HFFc6 (cell line): ENCODE measurements at places on chromosomes 12 and 14.

DNA sequence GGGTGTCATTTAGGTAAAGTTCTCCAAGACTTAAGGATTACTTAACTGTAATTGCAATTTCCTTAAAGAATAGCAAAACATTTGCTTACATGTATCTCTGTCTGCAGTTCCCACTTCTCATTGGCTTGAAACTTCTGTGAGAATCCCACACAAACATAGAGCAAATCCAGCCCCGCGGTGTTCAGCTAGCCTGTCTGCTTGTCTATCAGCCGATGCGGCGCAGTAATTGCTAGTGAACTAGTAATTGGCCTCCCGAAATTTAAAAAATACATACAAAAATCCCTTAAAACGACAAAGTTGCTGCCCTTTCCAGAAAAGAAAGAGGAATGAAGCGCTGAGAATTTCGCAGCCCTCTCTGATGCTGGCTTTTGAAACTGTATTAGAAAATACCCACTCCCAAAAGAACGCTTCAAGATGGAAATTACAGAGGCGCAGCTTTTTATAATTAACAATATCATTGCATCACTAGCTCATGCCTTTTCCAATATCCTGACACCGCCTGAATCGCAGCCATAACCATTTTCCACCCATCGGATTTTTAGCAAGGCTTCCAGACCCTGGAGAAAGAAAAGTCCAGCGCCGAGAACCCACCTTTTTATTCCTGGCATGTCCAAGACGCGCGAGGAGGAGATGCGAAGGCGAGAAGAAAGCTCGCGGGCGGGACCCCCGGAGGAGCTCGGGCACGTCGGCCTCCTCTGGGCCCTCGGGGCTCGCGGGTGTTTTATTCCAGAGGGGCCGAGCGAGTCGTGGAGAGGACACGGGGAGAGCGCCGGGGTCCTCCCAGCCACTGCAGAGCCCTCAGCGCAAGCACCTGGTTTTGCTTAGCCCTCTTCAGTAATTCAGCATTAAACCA lies 646 bp downstream of the FBLN5 start:
- peaks cover 42% of the 10 kb centered on the region for H3K4me1 ChIP-seq
- peak; percentile 47 for DNase-seq
- peak overlapping the region; percentile 82 for H3K27ac ChIP-seq
- no peaks in the 10 kb centered on the region; the same call in 1 of the 2 replicates for H3K27me3 ChIP-seq

- H3K4me1 ChIP-seq = peaks cover 20% of the 10 kb centered on the region
- H3K27me3 ChIP-seq = peaks cover 2% of the 10 kb centered on the region
- no peaks in the 10 kb centered on the region for H3K36me3 ChIP-seq
- no peak overlapping the region for H3K27ac ChIP-seq
These were observed 4.5 kb upstream of the MIA2 start for GRCh38 chr14:39229222-39229543.

DNA sequence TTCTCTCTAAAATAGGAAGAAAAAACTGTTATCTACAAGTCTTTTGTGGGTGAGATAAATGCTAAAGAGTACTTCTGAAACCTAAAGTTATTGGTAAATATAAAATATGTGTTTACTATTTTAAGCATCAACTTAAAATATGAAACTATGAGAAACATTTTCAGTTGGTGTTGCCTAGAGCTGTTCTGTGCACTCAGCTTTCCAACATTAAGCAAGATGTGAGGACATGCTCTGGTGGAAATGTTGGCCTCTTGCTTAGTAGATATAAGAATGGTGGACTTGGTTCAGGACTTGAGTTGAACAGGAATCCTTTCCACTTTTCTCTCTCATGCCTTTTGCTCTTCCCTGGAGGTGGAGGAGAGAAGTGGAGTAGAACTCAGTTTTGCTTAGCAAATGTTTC lies 164.1 kb upstream of the PELI2 start:
- H3K4me1 ChIP-seq = no peaks in the 10 kb centered on the region
- H3K4me3 ChIP-seq = no peak overlapping the region
- H3K27ac ChIP-seq = no peak overlapping the region
- DNase-seq = no peak
- no peaks in the 10 kb centered on the region for H3K36me3 ChIP-seq

GRCh38 chr12:102479099-102479885 lies 1.1 kb downstream of the IGF1 start:
- no peaks in the 10 kb centered on the region for H3K36me3 ChIP-seq
- no peak overlapping the region for H3K27ac ChIP-seq
- peaks cover 20% of the 10 kb centered on the region for H3K4me1 ChIP-seq
- no peak overlapping the region for H3K4me3 ChIP-seq
- no peaks in the 10 kb centered on the region for H3K27me3 ChIP-seq

DNA sequence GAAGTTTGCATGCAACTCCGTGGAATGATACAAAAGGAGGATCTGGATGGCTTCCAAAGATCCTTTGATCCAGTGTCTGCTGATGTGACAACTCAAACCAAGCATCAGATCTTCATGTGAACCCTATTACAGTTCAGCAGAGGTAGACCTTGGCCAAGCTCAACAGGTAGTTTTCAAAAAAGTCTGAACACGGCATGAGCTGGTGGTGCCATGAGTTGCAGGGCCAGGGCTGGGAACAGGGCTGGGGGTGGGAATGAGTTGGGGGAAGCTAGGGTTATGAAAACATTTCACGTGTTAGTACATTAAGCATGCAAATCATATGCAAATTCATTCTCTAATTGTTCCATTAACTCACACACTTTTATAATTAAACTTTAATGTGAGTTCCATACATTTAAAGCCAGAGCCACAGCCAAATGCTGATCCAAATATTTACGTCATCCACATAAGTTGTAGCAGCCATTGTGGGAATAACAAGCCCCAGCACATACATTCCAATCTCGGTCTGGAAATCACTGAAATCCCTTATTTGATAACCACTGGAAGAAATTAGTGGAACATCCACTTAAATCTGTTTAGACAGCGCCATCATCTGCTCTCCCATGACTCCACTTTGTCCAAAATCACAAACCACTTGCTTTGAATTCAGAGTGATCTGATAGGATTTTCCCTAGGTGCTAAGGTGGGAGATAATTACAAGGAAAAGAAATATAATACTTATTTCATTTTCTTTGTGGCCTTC lies 158.5 kb downstream of the APAF1 start:
- H3K4me3 ChIP-seq = no peak overlapping the region
- peaks cover 10% of the 10 kb centered on the region for H3K27me3 ChIP-seq
- no peak for DNase-seq
- no peaks in the 10 kb centered on the region for H3K36me3 ChIP-seq
- no peak overlapping the region for H3K27ac ChIP-seq

DNA sequence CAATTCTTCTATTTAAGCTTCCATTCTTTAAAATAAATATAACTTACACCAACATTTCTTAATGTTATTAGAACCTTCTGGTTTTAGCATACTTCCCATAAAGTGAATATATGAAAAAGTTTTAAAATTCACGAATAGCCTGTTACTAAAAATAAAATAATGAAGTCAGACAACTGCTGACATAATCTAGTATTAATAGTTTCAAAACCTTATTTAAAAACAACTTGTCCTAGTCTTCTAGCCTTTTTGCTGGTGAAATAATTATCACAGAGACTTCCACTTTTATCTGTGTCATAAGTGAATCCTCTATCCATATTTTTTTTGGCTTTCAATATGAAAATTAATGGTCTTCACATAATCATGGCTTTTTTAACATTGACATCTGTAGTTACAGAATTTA lies 93.8 kb upstream of the MON2 start:
- no peak overlapping the region for H3K4me3 ChIP-seq
- peaks cover 16% of the 10 kb centered on the region; the same call in 1 of the 2 replicates for H3K4me1 ChIP-seq
- no peaks in the 10 kb centered on the region for H3K27me3 ChIP-seq
- DNase-seq = no peak
- H3K36me3 ChIP-seq = peaks cover 14% of the 10 kb centered on the region
- H3K27ac ChIP-seq = no peak overlapping the region

DNA sequence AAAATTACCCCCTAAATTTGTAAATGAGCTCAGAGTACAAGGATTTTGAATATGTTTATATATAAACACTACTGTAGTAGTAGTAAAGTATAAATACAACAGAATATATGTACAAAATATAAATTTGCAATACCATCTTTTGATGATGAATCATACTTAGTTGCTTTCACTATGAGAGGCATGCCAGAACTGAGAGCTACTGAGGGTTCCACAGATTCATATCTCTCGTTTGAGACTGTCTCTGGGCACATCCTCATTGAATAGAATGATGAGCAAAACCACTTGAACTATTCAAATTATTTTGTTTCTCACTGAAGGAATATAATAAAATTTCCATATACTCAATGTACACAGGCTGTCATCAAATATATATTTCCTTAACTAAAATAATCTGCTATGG lies 417.6 kb downstream of the NAV3 start:
- H3K27ac ChIP-seq = no peak overlapping the region
- no peak overlapping the region for H3K4me3 ChIP-seq
- no peaks in the 10 kb centered on the region for H3K36me3 ChIP-seq
- DNase-seq = no peak

DNA sequence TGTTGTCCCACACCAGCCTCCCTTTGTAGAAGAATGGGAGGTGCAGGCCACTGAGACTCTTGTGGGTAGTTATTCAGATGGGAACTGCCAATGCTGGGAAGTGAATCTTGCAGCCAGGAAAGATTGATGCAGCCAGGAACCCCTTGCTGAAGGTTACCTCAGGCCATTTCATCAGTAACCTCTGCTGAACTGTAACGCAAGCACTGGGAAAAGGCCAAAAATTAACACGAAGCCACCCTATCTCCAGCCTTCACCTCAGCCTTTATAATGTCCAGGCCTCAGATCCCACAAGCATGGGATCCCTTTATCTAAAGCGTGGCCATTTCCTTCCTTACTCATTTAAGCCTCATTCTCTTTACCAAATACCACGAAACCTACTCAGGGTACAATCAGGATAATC lies 211.1 kb downstream of the SPTSSA start:
- H3K4me1 ChIP-seq = no peaks in the 10 kb centered on the region
- H3K4me3 ChIP-seq = no peak overlapping the region
- H3K36me3 ChIP-seq = no peaks in the 10 kb centered on the region
- DNase-seq = no peak

DNA sequence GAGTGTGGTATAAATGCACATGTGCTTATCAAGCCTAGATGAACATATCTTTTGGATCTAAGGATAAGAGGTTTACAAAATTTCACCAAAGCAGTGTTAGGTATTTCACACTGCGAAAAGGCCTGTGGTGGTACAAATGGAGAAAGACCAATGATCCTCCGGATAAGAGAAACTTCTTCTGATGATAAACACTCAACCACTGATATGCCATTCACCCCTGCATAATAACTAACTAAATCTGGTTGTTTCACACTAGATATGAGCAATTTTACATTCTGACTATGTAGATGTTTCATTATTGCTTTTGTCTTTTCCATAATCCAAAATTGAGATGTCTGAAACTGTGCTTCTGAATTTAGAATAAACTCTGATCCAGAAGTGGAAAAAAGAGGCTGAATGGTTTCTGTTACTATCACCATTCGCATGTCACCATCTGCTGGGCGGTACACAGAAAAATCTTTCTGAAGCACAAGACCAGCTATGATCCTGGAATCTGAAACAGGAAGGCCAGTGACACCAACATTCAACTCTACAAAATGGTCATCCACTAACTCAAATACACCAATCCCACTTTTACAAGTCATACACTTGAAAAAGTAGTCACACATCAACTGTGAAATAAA lies 1.3 kb downstream of the BBS10 start:
- no peaks in the 10 kb centered on the region for H3K36me3 ChIP-seq
- H3K27ac ChIP-seq = peak overlapping the region; percentile 92
- H3K4me3 ChIP-seq = peak overlapping the region; percentile 95
- peak; percentile 75 for DNase-seq
- peaks cover 57% of the 10 kb centered on the region for H3K4me1 ChIP-seq
- peaks cover 3% of the 10 kb centered on the region; the same call in 1 of the 2 replicates for H3K27me3 ChIP-seq

DNA sequence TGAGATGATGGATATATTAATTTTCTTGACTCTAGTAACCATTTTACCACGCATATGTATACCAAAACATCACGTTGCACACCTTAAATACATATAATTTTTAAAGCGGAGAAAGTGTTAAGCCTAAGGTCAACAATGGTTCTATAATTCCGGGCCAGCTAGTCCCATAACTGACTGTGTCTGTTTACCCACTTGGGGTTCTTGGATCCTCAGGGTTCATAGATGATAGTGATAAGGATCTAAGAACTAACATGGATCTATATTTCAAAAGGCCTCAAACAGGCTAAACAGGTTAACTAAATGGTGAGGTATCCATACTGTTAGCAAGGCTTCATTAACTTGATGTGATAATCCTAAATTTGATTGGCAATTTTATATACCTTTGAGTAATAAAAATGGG lies 9.8 kb downstream of the SLC38A1 start:
- H3K36me3 ChIP-seq = peaks cover 18% of the 10 kb centered on the region
- no peak overlapping the region for H3K27ac ChIP-seq
- H3K4me3 ChIP-seq = no peak overlapping the region
- DNase-seq = no peak

GRCh38 chr12:71063087-71063486 lies 94.7 kb downstream of the TSPAN8 start:
- H3K36me3 ChIP-seq = no peaks in the 10 kb centered on the region
- H3K4me3 ChIP-seq = no peak overlapping the region
- no peaks in the 10 kb centered on the region for H3K4me1 ChIP-seq
- no peak for DNase-seq
- H3K27me3 ChIP-seq = no peaks in the 10 kb centered on the region; the same call in 1 of the 2 replicates

- H3K4me1 ChIP-seq = peaks cover 28% of the 10 kb centered on the region
- no peak overlapping the region; the same call in 1 of the 2 replicates for H3K4me3 ChIP-seq
- peak overlapping the region; percentile 63; the same call in 1 of the 2 replicates for H3K27ac ChIP-seq
- H3K27me3 ChIP-seq = peaks cover 6% of the 10 kb centered on the region
- peak; percentile 38 for DNase-seq
These were observed 79.2 kb downstream of the B4GALNT3 start for GRCh38 chr12:538731-539539.

GRCh38 chr12:120581998-120582397 lies 796 bp upstream of the POP5 start:
- no peak for DNase-seq
- peaks cover 6% of the 10 kb centered on the region; the same call in 1 of the 2 replicates for H3K36me3 ChIP-seq
- peaks cover 39% of the 10 kb centered on the region for H3K4me1 ChIP-seq
- peak overlapping the region; percentile 97 for H3K4me3 ChIP-seq
- peaks cover 14% of the 10 kb centered on the region for H3K27me3 ChIP-seq

GRCh38 chr14:42224053-42224888 lies 617.6 kb downstream of the LRFN5 start:
- peaks cover 23% of the 10 kb centered on the region; the same call in 1 of the 2 replicates for H3K4me1 ChIP-seq
- H3K36me3 ChIP-seq = no peaks in the 10 kb centered on the region
- H3K27ac ChIP-seq = no peak overlapping the region
- no peaks in the 10 kb centered on the region for H3K27me3 ChIP-seq
- no peak overlapping the region for H3K4me3 ChIP-seq

GRCh38 chr14:23095196-23096108 lies at the start of gene C14orf119:
TSS of gene C14orf119 (plus strand) at chr14:23095505. CDS start at chr14:23097659, 2,154 bp downstream.
- DNase-seq = peak; percentile 100
- peaks cover 36% of the 10 kb centered on the region for H3K4me1 ChIP-seq
- no peak within 1 kb of the TSS for H3K4me3 ChIP-seq
- H3K27ac ChIP-seq = no peak within 1 kb of the TSS
- no peaks in the 10 kb centered on the region for H3K27me3 ChIP-seq

GRCh38 chr12:120851444-120851843 lies 52.7 kb downstream of the SPPL3 start:
- H3K27ac ChIP-seq = no peak overlapping the region
- DNase-seq = no peak
- peaks cover 55% of the 10 kb centered on the region for H3K4me1 ChIP-seq
- no peak overlapping the region for H3K4me3 ChIP-seq
- H3K27me3 ChIP-seq = no peaks in the 10 kb centered on the region

- H3K27me3 ChIP-seq = no peaks in the 10 kb centered on the region
- H3K36me3 ChIP-seq = peaks cover 7% of the 10 kb centered on the region
- DNase-seq = no peak
- H3K4me3 ChIP-seq = no peak overlapping the region
These were observed 32.4 kb upstream of the SLC17A8 start for GRCh38 chr12:100324498-100324897.
